NCI-H2171 treated with DMSO at 0.1 percent for 48 hours (cell line): ENCODE measurements at places on chromosomes 4 and X.

- DNase-seq = peak; percentile 56
Measured at GRCh38 chrX:111376897-111377578, 35.0 kb downstream of the DCX start.

- DNase-seq = peak; percentile 12
Measured at GRCh38 chr4:140249351-140249750, 95.4 kb upstream of the MAML3 start.

DNA sequence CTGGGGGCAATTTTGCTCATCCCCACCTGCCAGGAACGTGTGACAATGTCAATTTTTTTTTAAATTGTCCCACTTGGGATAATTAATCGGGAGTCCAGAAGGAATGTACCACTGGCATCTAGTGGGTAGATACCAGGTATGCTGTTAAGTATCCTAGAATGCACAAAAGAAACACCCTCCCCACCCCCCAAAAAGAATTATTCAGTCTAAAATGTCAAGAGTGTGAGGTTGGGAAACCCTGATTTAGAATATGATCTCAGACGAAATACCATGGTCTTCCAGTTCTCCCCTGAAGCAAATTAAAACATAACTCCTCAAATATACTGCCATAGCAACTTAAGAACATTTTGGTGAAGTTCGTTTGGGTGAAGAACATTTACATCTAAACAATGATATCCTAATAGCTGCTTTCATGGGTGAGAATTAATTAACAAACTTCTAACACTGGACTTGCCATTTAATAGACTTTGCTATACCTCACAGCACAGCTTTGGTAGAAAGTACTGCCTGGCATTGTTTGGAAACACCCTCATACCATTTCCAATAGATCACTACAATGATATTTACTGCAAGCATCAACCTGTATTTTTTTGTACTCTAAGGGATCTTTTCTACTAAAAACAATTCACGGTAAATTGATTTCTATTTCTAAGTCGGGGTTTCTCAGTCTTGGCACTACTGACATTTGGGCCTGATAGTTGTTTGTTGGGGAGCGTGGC is 36.5 kb downstream of the SH3RF1 start:
- DNase-seq = no peak

GRCh38 chr4:89024051-89024675 is 32.8 kb downstream of the FAM13A start:
- peak; percentile 58 for DNase-seq

GRCh38 chrX:18017411-18017810 is 156.3 kb upstream of the RAI2 start:
- DNase-seq = no peak

- no peak for DNase-seq
Measured at GRCh38 chrX:96884027-96884426, 319 bp downstream of the RPA4 start.

DNA sequence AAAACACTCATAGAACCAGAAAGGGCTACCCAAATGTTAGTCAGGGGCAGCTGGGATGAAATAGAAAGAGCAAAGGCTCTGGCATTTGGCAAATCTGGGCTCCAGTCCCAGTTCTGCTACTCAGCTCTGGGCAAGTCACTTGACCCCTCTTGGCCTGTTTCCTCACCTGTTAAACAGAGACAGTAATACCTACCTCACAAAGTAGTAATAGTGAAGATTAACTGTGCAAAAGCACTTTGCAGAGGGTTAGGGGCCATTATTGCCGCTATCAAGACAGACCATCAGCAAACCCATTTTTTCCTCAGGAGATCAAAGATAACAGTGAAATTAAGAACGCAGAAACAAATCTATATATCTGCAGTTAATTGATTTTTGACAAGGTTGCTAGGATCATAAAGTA is 20.6 kb downstream of the ZBTB33 start:
- DNase-seq = no peak

GRCh38 chr4:187178587-187178986 is 454.9 kb upstream of the FAT1 start:
- DNase-seq = no peak
